Naive thymus-derived CD4-positive, alpha-beta T cell (primary cell): ENCODE measurements at places on chromosomes 7 and 10.

DNA sequence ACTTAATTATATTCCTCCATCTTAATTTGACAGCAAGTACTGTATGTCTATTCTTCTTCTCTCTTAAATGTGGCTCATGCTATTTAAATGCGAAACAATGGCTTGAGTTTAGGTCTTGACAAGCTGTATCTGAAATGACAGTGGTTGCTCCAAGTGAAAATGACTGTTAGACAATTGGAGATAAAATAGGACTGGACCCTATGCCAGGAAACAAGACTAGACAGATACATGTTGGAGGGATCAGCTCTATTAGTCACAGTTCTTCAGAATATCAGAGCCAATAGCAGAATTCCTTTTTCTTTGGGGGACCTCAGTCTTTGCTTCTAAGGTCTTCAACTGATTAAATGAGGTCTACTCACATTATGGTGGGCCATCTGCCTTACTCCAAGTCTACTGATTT lies 25.8 kb downstream of the KIAA1217 start:
- no peak overlapping the region for H3K4me3 ChIP-seq
- H3K27me3 ChIP-seq, result no peaks in the 10 kb centered on the region
- H3K36me3 ChIP-seq, result no peaks in the 10 kb centered on the region
- no peak overlapping the region for H3K27ac ChIP-seq

DNA sequence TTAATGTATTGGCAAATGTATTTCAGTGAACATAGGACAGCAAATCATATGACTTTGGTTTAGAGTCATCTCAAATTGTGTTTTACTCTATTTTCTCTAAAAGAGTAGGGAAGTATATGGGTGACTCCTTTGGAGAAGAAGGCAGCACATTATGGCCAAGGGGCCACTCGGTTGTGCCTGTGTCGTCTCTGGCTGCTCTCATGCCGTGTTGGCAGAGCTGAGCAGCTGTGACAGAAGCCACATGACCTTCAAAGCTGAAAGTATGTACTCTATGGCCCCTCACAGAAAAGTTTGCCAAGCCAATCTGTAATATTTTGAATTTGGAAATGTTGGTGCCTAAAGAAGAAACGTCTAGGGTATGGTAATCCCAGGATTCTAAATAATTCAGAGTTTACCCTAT lies 47.5 kb downstream of the TASOR2 start:
- H3K27me3 ChIP-seq, result no peaks in the 10 kb centered on the region
- no peak for DNase-seq
- H3K36me3 ChIP-seq, result no peaks in the 10 kb centered on the region
- H3K4me3 ChIP-seq, result no peak overlapping the region

- no peak overlapping the region for H3K27ac ChIP-seq
- no peaks in the 10 kb centered on the region for H3K27me3 ChIP-seq
- no peak overlapping the region for H3K4me3 ChIP-seq
- no peak for DNase-seq
- H3K36me3 ChIP-seq, result no peaks in the 10 kb centered on the region
These were observed 187.9 kb downstream of the BMPER start for GRCh38 chr7:34093276-34093675.

DNA sequence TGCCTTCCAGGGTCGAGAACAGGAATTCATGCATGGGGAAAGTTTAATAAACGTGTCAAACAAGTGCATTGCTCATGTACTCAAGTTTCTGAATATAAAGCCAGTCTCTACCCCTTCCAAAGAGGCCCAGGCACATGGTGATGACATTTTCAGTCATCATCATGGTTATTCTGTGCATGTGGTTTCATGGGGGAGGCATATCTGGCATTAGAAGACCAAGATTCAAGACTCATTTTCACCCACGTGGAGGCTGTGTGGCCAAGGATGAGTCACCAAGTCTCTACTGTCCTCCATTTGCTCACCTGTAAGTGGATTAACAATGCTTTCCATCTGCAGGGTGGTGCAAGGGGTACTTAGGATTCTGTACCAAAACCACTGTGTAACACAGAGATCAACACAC lies 34.0 kb upstream of the CNPY1 start:
- H3K27ac ChIP-seq, result no peak overlapping the region
- no peaks in the 10 kb centered on the region for H3K27me3 ChIP-seq
- no peaks in the 10 kb centered on the region for H3K36me3 ChIP-seq
- H3K4me1 ChIP-seq, result no peaks in the 10 kb centered on the region

- H3K4me3 ChIP-seq, result peak overlapping the region; percentile 73
- H3K27ac ChIP-seq, result peak overlapping the region; percentile 93
- peaks cover 44% of the 10 kb centered on the region for H3K4me1 ChIP-seq
- H3K27me3 ChIP-seq, result no peaks in the 10 kb centered on the region
- no peaks in the 10 kb centered on the region for H3K36me3 ChIP-seq
- DNase-seq, result no peak
These were observed 887 bp downstream of the TMUB1 start for GRCh38 chr7:151082141-151083070.

DNA sequence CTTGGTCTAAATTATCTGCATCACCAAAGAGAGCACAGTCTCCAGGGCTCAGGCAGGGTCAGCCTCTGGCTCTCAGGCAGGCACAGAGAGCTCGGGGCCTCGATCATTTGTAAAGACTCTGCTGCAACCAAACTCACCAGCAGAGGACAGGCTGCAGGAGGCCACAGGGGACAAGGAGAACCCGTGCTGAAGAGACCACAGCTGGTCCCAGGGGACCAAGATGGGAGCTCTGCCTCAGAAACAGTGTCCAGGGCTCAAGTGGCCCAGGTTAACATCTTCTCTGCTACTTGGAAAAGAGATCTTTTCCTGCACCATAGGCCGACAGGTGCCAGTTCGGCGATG lies 543.2 kb downstream of the PTPRN2 start:
- no peak overlapping the region for H3K4me3 ChIP-seq
- no peak overlapping the region for H3K27ac ChIP-seq
- H3K27me3 ChIP-seq, result no peaks in the 10 kb centered on the region
- no peak for DNase-seq
- H3K4me1 ChIP-seq, result no peaks in the 10 kb centered on the region
- no peaks in the 10 kb centered on the region for H3K36me3 ChIP-seq

DNA sequence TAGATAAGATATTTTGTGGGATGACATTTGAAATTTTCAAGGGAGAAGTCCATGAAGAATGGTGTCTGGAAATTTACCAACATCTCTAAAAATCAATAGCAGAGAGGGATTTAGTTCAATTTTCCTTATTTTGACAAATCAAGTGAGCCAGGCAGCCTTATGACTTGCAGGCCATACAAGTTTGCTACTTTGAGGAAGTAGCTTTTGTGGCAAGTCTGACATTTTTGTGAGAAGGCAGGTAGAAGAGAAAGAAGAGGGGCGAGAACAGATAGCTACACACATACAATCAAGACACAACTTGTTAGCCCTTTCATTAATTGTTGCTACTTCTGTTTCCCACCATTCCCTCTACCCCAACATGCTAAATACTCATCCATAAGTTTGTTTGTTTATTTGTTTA lies 74.5 kb upstream of the OIT3 start:
- no peaks in the 10 kb centered on the region for H3K4me1 ChIP-seq
- DNase-seq, result no peak
- H3K27ac ChIP-seq, result no peak overlapping the region
- no peaks in the 10 kb centered on the region for H3K27me3 ChIP-seq
- H3K4me3 ChIP-seq, result no peak overlapping the region

DNA sequence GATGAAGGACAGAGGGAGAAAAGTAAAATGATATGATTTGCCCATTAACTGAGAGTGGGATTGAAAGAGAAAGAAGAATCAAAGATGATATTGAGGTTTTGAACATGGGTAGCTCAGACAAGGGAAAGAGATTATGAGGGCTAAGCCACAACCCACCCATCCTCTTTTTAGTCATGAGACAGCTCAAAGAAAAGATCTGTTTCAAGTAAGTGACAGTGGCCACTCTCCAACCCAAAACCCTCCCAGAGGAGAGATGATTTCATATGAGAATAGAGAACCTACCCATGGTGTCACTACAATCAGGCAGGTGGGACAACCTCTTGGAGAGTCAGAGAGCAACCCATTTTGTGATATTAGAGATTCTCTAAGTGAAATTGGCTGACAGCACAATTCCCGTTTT lies 32.2 kb downstream of the PLXNA4 start:
- H3K36me3 ChIP-seq, result no peaks in the 10 kb centered on the region
- no peak overlapping the region for H3K4me3 ChIP-seq
- DNase-seq, result no peak
- H3K27me3 ChIP-seq, result no peaks in the 10 kb centered on the region
- H3K4me1 ChIP-seq, result no peaks in the 10 kb centered on the region

DNA sequence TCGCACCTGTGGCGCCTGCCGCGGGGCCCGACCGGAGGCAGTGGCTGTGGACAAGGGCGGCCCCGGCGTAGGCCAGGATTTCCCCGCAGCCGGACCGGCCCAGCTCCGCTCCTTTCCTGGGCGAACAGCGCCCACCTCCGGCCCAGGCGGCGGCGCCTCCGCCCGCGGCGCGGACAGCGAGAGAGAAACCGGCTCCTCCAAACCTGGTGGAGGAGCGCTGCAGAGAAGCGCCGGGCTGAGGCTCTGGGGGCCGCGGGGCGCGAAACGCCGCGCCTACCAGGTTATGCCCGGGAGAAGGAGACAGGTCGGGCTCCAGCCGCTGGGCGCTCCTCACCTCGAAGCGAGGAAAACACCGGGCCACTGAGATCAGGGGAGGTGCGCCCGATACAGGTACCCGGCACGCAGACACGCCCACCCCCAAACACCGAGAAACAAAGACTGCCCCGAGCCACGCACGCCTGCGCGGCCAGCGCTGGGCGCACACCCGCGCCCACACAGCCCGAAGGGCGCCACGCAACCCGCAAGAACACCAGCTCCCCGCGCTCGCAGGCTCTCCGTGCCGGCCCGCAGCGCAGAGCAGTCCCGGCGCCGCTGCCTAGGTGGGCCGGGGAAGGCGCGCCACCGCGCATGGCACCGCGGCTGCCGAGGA lies 3.3 kb downstream of the GRID1 start:
- H3K4me3 ChIP-seq, result no peak overlapping the region
- no peak overlapping the region for H3K27ac ChIP-seq
- DNase-seq, result no peak
- H3K4me1 ChIP-seq, result peaks cover 11% of the 10 kb centered on the region
- H3K27me3 ChIP-seq, result no peaks in the 10 kb centered on the region
- no peaks in the 10 kb centered on the region for H3K36me3 ChIP-seq

DNA sequence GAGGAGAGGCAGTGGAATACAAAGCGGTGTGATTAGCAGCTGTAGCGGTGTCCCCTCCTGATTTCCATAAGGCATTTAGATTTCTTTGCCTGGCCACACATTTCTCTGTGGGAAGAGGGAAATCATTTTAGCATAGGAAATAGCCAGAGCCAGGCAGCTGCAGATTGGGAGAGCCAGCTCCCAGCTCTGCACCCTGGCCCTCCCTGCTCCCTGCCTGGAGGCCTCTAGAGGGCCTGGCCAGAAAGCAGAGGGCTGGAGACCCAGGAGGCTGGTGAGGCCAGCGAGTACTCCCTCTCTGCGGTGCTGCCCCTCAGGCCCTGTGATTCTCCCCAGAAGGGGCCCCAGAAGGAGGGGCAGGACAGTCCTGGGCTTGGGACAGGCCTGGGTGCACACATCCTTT lies 85.7 kb downstream of the C10orf105 start:
- H3K27me3 ChIP-seq, result no peaks in the 10 kb centered on the region
- H3K27ac ChIP-seq, result no peak overlapping the region
- DNase-seq, result no peak
- no peaks in the 10 kb centered on the region for H3K4me1 ChIP-seq

DNA sequence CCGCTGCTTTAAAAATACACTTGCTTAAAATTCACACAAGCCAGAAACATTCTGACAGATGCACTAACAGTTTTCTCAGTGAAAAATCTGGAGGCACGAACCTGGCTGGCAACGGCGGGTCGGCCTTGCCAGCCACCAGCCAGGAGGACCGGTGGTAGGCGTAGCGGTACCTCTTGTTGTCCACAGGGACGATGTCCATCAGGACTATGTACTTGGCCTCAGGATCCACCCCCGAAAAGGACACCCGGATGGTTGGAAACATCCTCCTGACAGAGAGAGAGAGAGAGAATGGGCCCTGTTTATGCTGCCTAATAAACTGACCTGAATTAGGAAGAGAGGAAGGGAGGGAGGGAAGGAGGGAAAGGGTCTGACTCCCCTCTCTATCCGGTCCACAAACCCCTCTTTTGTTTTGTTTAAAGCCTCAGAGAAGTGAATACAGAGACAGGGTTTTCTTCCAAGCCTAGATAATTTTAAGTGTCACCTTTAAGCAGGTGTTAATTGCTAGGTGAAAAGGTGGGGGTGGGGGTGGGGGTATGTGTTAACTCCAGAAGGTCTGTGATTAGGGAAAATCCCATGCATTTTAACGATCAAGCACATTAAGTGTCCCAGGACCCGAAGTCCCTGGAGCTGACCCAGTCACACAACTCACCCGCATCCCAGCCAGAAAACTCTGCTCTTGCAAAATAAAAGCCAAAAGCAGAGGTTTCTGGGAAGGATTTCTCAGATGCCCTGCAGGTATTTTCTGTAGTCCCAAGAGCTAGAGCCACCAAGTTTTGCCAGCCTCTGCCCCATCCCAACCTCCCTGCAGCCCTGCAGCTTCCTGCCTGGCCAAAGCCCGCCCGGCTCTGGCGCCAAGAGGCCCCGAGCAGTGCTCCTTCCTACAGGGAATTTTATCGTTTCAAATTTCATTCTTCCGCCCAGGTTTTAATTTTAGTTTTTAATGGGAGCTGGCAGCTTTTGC lies 5.0 kb downstream of the TBX20 start:
- DNase-seq, result no peak
- no peak overlapping the region for H3K4me3 ChIP-seq
- no peak overlapping the region for H3K27ac ChIP-seq

DNA sequence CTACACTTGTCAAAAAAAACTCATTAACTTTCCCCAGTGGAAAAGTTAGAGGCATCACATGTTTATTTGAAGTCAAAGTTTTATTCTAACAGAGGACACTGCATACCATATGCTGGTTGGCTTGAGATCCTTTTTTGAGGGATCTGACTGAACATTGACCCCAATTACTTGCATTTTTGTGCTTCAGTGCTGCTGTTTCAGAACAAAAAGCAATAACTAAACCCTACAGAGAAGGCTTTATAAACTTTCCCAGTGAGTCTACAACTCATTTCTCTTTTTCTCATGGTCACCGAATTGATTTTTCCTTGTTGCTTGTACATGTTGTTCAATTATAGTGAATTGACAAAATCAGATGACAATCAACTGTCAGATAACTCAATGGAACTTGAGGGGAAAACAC lies 69.3 kb upstream of the PHYHIPL start:
- no peak overlapping the region for H3K27ac ChIP-seq
- H3K36me3 ChIP-seq, result no peaks in the 10 kb centered on the region
- DNase-seq, result no peak
- no peaks in the 10 kb centered on the region for H3K27me3 ChIP-seq
- H3K4me3 ChIP-seq, result no peak overlapping the region

DNA sequence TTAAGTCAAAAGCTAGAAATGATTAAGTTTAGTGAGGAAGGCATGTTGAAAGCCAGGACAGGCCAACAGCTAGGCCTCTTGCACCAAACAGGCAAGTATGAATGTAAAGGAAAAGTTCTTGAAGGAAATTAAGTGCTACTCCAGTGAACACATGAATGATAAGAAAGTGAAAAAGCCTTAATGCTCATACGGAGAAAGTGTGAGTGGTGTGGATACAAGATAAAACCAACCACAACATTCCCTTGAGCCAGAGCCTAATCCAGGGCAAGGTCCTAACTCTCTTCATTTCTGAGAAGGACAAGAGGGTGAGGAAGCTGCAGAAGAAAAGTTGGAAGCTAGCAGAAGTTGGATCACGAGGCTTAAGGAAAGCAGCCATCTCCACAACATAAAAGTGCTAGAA lies 53.0 kb downstream of the DNAJC1 start:
- no peak overlapping the region for H3K4me3 ChIP-seq
- H3K36me3 ChIP-seq, result no peaks in the 10 kb centered on the region
- H3K27me3 ChIP-seq, result no peaks in the 10 kb centered on the region
- H3K27ac ChIP-seq, result no peak overlapping the region

- no peak overlapping the region for H3K27ac ChIP-seq
- H3K4me1 ChIP-seq, result no peaks in the 10 kb centered on the region
- no peaks in the 10 kb centered on the region for H3K27me3 ChIP-seq
These were observed 60.5 kb upstream of the OPALIN start for GRCh38 chr10:96419351-96419750.
